ENCODE measurements at places on chromosomes 5 and 9. TPM values are rescaled to one million over a fixed set of nuclear protein-coding genes. Genes with fewer than 3 reads are reported as not detected.

The RASGRF2 gene
- total RNA-seq: 5.3 TPM

The IL6ST gene
- total RNA-seq: 13.4 TPM

The ZNF300 gene
- not detected for total RNA-seq

The SPATA31D4 gene
- total RNA-seq: not detected

DNA sequence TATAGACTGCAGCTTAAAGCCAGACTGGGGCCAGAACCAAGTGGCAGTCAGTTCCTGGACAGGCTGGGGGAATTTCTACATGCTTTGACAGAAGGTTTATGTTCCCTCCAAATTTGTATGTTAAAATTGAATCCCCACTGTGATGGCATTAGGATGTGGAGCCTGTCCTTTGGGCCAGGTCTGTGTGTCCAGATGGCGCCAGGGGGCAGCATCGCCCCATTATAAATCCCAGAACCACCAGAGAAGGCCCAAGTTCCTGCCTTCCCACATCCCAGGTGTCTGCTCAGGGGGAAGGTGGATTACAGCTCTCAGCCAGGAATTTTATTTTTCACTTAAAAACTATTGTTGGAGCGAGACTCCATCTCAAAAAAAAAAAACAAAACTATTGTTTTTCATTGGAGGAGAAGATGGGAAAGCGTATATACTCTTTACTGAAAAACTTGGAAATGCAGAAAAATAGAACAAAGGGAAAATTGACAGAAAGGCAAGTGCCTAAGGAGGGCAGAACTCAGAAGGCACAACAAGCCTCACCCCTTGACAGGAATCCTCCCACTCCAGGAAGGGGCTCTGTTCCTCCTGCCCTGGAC lies 5.0 kb downstream of the IL3 start:
- peak; percentile 94 for DNase-seq

DNA sequence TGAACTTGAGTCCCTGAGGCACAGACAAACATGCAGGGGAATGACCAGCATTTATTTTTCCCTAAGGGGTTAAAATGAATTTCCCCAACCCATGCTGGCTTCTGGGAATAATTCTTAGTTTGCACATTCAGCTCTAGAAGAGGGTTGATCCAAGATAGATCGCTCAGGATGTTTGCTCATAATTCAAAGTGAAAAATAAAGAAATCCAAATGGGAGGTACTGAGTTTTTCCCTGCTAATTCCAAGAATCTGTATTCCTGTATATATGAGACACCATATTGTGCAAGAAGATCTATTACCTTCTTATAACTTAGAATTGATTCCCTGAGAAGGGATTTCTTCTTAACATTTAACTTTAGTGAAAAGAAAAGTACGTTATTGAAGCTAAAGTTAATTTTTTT lies 96.2 kb downstream of the VCAN start:
- no peak for DNase-seq

- no peak for DNase-seq
Measured at GRCh38 chr5:1949253-1949652, 66.5 kb upstream of the IRX4 start.

DNA sequence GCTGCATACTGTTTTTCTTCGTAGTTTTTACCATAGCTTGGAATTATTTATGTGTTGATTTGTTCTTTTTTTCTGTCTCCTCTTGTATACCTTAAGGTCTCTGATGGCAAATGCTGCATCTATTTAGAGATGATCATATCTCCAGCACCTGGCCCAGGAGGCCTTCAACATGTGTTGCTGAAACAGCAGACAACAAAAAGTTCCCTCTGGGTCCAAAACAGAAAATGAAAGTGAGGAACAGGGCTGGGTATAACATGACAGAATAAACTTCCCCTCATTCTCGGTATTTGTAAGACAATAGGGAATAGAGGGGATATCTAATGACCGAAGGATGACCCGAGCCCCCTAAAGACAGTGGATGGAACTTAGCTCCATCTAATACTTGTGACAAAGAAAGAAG lies 22.7 kb upstream of the PCSK1 start:
- no peak for DNase-seq

DNA sequence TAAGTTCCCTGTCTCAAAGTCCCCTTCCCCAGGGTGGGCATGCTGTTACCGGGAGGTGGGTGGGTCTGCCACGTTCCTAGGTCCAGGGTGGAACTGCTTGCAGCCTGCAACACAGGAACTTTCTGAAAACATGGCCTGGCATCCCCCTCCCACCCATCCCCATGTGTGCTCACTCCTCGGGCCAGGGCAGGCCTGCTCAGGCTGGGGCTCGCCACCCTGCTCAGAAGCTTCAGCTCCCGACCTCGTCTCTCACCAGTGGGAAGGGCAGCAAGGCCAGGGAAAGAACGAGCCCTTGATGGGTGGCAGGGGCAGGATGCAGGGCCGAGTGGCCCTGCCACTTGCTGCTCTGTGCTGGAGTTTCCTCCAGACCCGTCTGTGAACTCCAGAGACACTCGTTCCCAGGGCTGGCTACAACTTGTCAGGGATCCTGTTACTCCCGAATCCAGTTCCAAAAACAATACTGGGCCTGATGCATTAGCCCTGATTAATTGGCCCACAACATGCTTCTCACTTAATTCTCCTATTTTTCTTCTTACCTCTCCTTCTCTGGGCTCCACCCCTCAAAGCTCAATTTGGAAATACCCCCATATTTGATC lies 197.3 kb downstream of the SLIT3 start:
- DNase-seq: no peak

DNA sequence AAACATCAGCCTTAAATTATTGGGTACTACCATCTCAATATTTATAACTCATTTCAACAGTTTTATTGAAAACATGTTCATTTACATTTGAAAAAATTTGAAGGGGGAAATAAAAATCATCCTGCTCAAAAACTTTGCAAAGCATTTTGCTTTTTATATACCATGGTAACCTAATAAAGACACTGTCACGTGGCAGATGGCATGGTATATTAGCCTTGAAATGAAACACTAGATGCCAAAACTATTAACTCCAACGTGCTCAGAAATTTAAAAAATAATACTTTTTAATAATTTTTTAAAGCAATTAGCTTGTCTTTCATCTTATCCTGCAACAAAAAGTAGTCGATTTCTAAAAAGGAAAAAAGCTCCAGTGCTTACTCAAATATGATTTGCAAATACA lies 88.6 kb upstream of the NFIB start:
- DNase-seq: no peak

DNA sequence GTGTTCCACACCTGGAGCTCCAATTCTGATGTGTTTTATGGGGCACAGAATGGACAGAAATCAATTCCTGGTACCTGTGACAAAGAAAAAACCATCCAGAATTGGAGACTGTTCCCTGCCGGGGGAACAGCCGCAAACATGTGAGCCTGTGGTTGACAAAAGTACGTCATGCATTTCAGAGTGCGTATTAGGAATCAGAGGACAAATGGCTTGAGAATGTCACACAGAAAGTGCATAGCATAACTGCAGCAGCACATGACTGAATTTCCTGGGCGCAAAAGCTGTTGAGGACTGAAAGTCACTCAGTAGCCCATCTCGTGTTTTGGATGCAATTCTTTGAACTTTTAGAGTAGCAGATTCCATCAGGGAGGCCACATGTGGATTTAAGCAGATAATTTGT lies 85.1 kb downstream of the TRIO start:
- no peak for DNase-seq

GRCh38 chr5:173472784-173473278 lies 143.6 kb downstream of the BOD1 start:
- DNase-seq: no peak

GRCh38 chr9:124146031-124146561 lies 111.7 kb upstream of the NEK6 start:
- no peak for DNase-seq

DNA sequence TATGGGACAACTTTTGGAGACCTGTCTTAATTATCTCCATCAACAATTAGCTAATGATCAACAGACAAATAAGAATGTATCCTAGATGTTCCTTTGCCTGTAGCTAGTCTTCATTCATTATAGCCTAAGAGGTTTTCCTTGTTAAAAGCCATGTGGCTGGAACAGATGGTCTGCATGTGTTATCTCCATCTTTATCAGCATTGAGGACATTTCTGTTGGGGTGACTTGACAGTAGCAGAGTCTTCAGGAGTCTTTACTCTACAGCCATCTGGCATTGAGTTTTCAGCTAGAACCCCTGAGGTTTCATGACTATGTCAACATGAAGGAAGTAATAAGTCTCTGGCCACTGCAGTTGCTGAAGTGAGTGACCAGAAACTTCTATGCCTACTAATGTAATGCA lies 106.6 kb upstream of the TLE4 start:
- no peak for DNase-seq

- DNase-seq: peak; percentile 92
Measured at GRCh38 chr5:171450423-171451331, 31.2 kb downstream of the FGF18 start.

- DNase-seq: peak; percentile 73
Measured at GRCh38 chr5:154444556-154445421, 1.0 kb upstream of the SAP30L start.

- DNase-seq: no peak
Measured at GRCh38 chr9:114680259-114681001, 1.6 kb downstream of the TEX48 start.

DNA sequence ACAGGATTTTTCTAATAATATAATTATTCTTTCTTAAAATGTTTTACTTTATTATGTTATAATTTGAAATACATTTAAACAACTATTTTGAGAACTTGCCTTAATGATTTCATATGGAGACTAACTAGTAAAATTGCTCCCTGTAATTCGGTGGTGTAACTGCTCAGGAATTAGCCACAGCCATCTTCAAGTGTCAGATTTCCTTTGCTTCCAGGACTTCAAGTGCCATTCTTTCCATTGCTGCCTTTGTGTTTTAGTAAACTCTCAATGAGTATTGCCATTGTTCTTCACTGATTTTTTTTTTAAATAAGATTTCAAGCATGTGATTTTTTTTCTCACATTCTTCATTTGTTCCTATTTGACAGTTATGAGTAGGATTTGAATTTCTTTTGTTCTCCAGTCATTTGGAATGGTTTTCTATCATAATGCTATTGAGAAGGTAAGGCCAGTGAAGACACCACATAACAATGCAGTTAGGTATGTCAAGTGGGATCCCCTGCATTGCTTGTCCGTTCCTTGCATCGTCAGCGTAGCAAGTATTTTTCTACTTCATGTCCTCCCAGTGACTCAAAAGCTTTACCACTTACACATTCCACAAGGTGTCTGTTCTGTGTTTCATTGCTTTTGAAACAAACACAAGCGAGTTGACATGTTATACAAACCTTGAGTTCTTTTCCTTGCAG lies 83.7 kb downstream of the LNPEP start:
- no peak for DNase-seq

DNA sequence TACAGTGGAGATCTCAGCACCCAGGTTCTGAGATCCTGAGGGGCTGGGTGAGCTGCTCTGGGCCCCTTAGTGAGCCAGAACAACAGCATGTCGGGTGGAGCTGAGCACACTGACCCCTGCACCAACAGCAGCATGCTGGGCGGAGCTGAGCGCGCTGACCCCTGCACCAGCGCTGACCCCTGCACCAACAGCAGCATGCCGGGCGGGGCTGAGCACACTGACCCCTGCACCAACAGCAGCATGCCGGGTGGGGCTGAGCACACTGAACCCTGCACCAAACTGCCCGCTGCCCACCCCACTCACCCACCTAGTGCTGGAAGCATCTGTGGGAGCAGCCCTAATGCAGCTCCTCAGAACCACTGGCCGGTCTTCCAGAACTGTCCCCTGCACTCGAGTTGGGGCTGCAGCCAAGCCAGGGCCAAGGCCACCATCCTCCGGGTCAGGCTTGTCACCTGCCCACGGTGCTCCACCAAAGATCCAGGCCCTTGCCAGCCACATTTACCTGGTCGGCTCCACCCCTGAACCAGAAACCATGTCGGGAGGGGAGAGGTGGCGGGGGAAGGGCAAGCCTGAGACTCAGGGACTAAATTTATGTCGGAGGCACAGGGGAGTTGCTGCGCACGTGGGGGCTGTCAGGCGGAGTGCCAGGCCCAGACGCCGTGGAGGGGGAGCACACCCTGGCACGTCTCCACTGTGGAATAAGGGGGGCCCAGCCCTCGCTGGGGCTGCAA lies 80.3 kb downstream of the ADAMTS2 start:
- peak; percentile 78 for DNase-seq

- DNase-seq: no peak
Measured at GRCh38 chr5:168097876-168098653, 193.4 kb upstream of the WWC1 start.

DNA sequence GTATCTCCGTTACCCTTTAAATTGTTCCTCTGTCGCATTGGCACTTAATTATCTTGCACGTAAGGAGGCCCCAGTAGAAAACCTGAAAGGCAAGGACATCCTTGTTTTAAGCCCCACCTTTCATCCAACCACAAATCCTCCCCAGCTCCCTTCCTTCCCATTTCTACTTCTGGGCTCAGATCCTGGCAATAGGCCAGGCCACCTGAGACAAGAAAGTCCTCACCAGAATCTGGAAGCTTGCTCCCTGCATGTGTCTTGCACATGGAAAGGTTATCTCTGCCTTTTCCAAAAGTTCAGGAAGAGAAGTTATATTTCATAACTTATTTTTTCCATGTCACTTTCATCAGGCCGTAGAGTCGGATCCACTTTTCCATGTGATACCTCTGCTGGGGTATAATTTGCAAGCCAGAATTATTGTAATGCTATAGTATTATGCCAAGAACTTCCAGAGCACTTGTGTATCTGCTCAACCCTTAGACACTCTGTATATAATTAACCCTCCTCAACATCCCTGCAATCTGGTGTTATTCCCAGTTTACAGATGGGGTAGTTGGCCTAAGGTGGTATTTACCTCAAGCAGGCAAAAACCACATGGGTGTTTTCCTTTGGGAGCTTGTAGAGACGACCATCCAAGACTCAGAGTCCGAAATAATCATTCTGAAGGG lies 2.6 kb upstream of the SHB start:
- DNase-seq: no peak

DNA sequence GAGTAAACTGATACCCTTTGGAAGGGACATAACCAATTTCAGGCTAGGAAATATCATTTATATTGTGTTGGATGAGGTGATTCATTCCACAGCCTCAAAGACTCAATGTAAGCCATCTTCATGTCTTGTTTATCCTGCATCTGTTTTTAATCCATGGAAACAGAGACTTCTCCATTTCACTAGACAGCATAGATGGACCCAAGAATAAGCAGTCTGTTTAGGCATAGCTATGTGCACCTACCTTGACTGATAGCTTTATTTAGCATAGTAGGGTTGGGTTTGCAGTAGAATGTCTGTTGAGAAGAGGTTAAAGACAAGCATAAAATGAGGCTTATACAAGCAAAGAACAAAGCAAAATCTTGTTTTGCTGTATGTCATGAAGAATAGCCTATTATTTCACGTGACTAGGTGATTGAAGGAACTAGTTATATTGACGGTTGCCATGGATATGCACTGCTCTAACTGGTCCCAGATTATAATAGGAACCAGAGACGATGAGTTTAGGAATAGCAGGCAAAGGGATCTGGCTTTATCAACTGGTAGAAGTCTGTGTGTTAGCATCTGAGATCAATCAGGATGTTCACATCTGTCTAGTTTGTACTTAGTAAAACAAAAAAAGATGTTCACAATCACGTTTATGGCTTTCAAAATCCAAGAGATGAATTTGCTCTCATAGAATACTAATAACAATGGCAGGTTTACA lies 154.8 kb upstream of the KLF9 start:
- DNase-seq: no peak

GRCh38 chr9:69498470-69498869 lies 173.5 kb downstream of the ENTREP1 start:
- DNase-seq: no peak

All from H7 (cell line).